ENCODE measurements at places on chromosomes 1 and 21.

DNA sequence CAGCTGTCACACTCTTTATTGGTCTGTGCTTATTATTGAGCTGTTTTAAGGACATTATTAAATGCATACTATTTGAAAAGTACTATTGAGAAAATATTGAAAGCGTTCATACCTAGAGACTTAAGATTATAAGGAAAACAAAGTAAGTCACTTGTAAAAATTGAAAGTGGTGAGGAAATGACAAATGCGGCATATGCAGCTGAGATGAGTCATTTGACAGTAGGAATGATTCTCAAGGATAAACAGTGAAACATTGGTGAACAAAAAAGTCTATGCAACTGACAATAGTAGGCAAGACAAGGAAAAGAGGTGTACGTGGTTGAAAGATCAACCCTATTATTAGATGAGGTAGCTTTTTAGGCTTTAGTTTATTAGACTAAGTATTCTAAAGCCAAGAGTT is 82.6 kb upstream of the MAP10 start:
- DNase-seq: no peak

DNA sequence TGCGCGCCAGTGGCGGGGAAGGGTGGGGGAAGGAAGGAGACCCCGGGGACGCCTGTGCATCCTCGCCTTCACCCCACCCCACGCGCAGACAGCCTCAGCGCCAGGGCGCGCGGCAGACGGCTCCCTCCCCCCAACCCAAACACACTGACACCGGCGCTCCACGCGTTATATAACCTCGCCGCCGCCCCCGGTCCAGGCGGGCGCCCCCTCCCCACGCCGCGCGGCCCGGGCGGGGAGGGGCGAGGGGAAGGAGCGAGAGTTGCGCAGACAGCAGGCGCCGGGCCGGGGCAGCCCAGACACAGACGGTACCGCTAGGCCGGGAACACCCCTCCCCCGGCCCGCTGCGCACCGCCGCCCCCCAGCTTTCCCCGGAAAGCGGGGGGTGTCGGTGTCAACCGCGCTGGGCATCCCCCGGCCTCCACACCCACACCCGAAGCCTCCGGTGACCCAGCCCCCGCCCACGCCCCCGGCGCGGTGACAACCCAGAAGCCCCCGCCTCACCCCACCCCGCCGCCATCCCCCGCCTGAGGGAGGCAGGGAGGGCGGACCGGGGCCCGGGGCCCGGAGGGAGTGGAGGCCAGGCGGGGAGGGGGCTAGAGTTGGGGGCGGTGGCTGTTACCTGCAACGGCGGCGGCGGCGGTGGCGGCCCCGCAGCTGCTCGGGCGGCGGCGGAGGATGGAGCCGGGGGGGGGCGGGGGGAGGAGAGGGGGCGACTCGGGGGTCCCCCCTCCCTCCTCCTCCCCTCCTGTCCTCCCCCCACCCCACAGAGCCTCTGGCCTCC is 432 bp downstream of the AKT3 start:
- DNase-seq: peak; percentile 41

DNA sequence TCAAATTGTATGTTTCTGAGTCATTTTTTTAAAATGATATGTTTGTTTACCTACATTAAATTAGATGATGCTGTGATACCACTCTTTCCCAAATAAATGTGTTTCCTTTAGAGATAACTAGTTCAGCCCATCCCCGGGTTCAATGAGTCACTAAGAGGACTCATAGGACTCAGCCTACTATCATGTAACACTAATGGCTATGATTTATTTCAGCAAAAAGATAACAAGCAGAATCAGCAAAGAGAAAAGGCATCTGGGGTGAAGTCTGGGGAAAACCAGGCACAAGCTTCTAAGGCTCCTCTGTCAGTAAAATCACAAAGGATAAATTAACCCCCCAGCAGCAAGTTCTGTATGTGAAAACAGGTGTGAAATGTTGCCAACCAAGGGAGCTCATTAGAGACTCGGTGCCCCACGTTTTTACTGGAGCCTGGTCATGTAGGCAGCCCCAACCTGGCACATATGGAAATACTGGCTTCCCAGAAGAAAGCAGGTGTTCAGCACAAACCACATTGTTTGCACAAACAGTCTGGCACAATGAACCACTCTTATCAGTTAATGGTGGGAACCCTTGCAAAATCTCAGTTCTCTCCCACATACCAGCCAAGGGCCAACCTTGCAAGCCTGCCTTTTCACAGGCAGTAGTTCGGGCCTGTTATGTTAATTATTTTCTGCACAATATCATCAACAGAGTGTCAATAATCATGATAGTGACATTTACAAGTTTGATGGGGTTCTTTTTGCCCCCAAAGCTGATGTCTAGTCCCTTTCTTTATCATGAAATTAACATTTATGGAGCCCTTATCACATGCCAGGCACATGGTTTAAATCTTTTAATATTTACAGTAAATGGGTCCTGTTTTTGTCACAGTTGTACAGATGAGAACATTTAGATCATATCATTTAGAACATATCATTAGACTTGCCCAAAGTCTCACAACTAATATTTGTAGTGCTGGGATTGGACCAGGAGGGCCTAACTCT is 23.1 kb upstream of the CNN3 start:
- DNase-seq: peak; percentile 90

GRCh38 chr21:39125752-39126485 is 57.3 kb downstream of the PSMG1 start:
- DNase-seq: peak; percentile 49

- no peak for DNase-seq
Observed at GRCh38 chr1:60503266-60503925, 429.8 kb upstream of the C1orf87 start.

- no peak for DNase-seq
Observed at GRCh38 chr1:54850069-54850730, 36.8 kb downstream of the DHCR24 start.

DNA sequence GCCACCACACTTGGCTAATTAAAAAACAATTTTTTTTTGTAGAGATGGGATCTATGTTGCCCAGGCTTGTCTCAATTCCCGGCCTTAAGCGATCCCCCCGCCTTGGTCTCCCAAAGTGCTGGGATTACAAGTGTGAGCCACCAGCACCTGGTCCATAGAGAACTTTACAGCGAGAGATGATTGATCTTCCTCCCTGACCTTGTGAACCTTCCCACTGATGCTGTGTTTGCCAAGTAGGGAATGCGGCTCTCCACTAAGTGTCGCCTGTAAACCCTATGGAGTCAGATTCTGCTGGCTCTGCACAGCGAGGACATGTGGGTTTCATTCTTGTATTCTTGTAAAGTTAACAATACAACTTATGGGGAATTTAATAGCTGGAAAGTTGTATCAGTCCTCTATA is 81.3 kb upstream of the LYST start:
- DNase-seq: no peak

GRCh38 chr1:236893626-236894545 is 98.8 kb downstream of the MTR start:
- DNase-seq: no peak

- no peak for DNase-seq
Observed at GRCh38 chr1:206859082-206859521, 6.3 kb upstream of the IL20 start.

- DNase-seq: peak; percentile 47
Observed at GRCh38 chr21:45372732-45373355, 32.1 kb upstream of the COL18A1 start.

- no peak for DNase-seq
Observed at GRCh38 chr1:91752324-91752723, 133.6 kb downstream of the TGFBR3 start.

DNA sequence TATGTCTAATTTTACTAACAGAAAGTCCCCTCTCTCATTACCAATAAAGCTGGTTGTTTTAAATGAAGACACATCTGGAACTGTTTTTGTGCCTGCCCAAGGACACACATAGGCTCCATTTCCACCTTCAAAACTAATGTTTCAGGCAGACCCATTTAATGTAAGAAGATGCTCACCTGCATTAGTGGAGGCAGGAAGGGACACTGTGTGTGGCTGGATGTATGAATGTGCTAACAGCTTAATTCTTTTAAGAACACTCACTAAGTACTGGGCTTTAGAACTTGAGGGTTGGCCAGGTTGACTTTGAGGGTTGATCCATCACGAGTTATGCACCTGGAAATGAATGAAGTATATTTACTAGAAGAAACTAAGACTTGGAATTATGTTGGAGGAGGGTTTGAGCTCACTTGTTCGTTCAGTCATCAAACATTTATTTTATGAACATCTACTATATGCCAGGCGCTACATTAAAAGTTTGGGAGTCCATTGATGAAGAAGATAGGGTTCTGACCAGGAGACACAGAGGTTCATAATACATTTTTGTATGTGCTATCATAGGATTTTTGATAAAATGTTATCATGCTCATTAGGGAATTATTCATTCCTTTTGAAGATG is 5.4 kb downstream of the JUN start:
- DNase-seq: no peak

DNA sequence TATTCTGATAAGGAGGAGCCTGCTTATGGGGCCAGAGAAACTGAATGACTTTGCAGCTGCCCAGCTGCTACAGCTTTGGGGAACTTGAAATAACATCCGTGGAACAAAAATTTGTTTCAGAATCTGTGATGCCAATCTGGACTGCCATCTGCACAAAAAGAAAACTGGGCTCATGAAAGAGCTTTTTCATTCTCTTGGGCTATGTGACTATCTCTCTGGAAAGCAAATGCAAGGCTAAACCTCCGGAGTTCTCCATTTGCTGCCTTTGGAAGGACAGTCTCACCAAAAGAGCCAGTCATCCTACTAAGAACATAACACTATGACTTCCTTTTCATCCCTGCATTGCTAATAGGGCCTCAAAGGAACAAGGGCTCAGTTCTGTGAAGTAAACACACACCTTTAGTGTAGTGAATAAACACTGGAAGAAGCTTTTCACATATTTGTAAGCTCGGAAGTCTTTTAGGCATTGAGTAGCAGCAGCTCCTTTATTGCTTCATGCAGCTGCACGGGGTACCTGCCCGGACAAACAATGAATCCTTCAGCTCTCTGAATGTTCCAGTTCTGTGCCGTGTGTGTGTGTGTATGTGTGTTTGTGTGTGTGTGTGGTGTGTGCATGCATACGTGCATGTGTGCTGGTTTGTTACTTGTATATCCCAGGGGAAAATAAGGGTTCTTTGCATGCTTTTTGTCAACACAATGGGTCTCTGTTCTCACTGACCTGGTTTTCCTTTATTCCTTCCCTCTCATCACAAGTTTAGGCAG is 255.5 kb upstream of the SGIP1 start:
- no peak for DNase-seq

DNA sequence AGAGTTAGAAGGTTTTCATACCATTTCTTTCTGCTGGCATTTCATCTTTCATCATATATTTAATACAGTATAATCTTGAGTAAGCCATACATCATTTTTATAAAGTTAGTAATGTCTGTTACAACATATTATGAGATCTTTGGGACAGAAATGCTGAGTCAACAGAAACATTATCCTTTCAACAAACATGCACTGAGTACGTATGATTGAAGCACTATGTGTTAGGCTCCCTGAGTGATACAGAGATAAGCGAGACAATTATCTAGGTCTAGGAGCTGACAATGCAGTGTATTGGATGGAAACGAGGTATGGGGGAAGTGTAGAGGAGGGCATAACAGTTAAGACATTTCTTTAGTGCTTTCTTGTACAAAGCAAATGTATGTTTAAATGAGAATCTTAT is 19.7 kb upstream of the GPR52 start:
- DNase-seq: peak; percentile 28

GRCh38 chr1:113978863-113979702 is at the start of gene OLFML3:
OLFML3 (plus strand) TSS chr1:113979474; CDS start chr1:113979517, 43 bp downstream.
- DNase-seq: peak; percentile 80

- no peak for DNase-seq
Observed at GRCh38 chr1:64484651-64485050, 14.7 kb downstream of the CACHD1 start.

- DNase-seq: no peak
Observed at GRCh38 chr1:64358692-64359091, 111.2 kb upstream of the CACHD1 start.

- no peak for DNase-seq
Observed at GRCh38 chr1:61851849-61852669, 109.8 kb downstream of the PATJ start.

GRCh38 chr1:13605159-13605558 is 21.5 kb downstream of the PDPN start:
- peak; percentile 80 for DNase-seq

DNA sequence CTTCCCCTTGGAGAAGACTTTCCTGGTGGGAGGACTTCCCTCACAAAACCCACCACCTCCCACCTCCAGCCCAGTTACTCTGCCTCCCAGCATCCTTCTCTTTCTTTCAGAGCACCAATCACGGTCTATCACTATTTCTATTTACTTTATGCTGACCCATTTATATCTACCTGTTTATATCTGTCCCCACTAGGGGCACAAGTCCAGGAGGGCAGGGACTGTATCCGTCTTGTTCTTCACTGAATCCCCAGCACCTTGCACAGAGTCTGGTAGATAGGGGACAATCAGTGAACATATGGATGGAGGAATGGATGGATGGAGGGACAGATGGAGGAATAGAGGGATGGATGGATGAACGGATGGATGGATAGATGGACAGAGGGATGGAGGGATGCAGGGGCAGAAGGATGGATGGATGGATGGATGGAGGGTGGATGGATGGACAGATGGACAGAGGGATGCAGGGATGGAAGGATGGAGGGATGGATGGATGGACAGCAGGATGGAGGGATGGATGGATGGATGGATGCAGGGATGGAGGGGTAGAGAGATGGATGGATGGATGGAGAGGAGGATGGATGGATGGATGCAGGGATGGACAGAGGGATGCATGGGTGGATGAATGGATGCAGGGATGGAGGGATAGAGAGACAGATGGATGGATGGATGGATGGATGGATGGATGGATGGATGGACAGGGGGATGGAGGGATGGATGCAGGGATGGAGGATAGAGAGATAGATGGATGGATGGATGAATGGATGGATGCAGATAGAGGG is 5.5 kb downstream of the C1QB start:
- DNase-seq: no peak

DNA sequence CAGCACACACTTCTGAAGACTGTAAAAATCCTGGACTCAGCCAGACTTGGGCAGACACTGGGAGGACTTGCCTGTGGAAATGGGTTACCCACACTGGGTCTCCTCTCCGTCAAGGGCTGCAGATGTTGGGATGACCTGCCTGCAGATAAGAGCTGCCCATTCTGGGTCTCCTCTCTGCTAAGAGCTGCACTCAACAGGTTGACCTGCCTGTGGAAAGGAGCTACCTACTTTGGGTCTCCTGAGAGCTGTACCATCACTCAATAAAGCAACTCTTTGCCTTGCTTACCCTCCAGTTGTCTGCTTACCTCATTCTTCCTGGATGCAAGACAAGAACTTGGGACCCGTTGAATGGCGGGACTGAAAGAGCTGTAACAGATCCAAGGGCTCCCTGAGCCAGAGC is 28.2 kb downstream of the ZCCHC17 start:
- no peak for DNase-seq

GRCh38 chr1:36008546-36009197 is 75.2 kb upstream of the TEKT2 start:
- peak; percentile 82 for DNase-seq

DNA sequence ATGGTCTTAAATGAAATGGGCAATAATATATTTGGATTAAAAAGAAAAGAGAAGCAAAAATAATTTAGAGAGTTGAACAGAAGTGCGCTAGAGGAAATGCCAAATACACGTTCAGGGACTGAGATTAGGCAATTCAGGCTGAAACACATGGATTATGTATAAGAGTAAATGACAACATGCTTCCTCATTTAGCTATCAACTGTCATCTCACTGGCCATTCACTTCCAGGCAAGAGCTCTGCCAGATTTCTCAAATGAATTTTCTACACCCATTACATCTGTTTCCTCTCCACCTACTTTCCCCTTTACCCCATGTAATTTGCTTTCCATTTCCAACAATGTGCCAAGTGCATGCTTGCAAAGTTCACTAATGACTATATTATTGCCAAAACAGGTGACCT is 582.4 kb downstream of the LTN1 start:
- DNase-seq: no peak
